ENCODE measurements at places on chromosomes 2 and 18. TPM values are rescaled to one million over a fixed set of nuclear protein-coding genes. Genes with fewer than 3 reads are reported as not detected.

Gene IL18R1
- 25.5 TPM for total RNA-seq

DNA sequence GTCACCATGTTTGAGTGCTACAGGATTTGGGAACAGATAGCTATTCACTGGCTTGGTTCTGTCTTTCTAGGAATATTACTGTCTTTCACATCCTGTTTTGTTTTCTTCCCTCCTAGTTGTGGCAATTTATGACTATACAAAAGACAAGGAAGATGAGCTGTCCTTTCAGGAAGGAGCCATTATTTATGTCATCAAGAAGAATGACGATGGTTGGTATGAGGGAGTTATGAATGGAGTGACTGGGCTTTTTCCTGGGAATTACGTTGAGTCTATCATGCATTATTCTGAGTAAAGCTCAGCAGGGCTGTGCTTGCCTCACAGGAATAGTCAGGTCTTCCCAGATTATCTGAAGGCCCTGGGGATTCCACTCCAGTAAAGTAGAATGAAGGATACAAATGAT, 98.9 kb downstream of the ABI2 start:
- no peaks in the 10 kb centered on the region for H3K27me3 ChIP-seq
- H3K27ac ChIP-seq, result no peak overlapping the region
- peaks cover 20% of the 10 kb centered on the region for H3K36me3 ChIP-seq
- no peaks in the 10 kb centered on the region for H3K4me1 ChIP-seq
- no peak overlapping the region for H3K4me3 ChIP-seq

GRCh38 chr2:2938481-2938880, 439.1 kb downstream of the EIPR1 start:
- H3K4me3 ChIP-seq, result no peak overlapping the region
- no peak for DNase-seq
- peaks cover 3% of the 10 kb centered on the region for H3K27me3 ChIP-seq

GRCh38 chr2:184679219-184680018, 81.1 kb downstream of the ZNF804A start:
- no peaks in the 10 kb centered on the region for H3K36me3 ChIP-seq
- H3K27ac ChIP-seq, result no peak overlapping the region
- H3K27me3 ChIP-seq, result no peaks in the 10 kb centered on the region
- no peaks in the 10 kb centered on the region for H3K4me1 ChIP-seq
- no peak for DNase-seq
- no peak overlapping the region for H3K4me3 ChIP-seq
